ENCODE measurements at places on chromosomes 7 and 10.

DNA sequence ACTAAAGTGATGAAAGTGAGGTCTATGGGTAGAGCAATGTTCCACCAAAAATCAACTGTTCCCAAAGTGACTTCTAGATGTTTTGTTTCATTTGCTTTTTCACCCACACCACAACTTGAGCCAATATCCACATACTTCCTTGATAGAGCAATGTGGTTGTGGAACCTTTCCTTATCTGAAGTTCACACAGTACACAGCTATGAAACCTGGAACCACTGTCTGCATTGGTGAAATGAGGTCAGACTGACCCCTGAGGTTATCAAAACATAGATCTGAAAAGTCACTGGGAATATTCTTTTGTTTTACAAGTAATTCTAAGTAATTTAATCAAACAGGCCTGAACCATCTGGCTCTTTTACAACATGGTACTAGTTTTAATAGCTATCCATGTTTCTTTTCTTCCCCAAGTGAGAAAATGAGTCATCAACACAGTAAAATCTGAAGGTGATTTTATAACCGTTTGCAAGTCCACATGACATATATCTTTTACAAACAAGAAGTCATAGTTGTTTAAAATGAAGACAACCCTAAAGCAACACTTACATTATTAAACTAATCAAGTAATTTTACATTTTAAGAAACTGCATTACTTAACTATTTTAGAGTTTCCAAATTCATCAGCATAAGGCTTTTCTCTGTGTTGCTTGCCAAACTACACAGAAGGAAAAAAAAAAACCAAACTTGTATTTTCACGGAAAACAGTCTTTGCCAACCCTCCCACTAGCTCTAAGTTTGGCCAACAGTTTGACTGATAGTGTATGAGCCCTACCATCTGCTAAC is 80.3 kb downstream of the LRRC17 start:
- no peak for DNase-seq

DNA sequence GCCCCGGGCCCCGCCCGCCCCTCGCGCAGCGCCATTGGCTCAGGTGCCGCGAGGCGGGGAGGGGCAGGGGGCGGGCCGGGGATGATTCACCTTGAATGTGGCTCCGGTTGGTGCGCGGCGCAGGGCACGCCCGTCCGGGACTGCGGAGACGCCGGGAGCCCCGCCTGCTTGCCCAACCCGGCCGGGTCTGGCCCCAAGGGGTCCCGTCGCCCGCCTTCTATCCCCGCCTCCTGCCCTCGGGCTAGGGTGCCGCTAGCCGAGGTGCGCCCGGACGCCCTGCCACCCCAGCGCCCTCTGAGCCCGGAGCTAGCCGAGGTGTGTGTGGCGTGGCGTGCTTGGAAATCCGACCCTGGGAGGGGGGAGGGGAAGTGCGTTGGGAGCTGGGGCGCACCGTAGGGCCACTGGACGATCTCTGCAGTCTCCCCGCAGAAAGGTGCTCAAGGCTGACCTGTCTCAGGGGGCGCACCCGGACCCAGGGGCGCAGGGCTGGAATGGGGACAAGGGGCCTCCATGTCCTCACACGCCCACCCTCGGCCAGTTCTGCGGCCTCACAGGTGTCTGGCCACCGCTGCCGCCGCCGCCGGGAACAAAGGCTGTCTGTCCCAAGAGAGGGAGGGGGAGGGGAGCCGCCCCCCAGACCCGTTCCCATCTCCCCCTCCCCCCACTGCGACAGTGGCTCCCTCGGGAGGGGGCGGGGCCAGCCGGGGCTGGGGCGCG is 168.9 kb downstream of the NRF1 start:
- no peak for DNase-seq

DNA sequence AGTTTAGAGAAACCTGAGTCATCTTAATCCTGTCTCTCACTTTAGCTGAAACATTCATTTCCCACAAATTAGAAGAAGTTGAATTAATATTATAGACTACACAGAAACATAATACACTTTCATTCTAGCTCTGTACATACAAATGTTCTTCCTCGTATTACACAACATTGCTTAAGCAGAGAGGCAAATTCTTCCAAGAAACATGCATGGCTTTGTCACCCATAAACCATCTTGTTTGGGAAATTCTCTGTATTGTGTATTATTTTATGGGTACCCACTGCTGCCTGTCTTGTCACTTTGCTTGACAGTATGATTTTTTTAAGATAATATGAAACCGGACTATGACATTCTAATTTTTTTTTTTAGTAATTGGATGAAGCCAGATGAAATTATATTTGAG is 104.0 kb downstream of the SRI start:
- no peak for DNase-seq

GRCh38 chr7:34136698-34137097 is 231.4 kb downstream of the BMPER start:
- DNase-seq: no peak

DNA sequence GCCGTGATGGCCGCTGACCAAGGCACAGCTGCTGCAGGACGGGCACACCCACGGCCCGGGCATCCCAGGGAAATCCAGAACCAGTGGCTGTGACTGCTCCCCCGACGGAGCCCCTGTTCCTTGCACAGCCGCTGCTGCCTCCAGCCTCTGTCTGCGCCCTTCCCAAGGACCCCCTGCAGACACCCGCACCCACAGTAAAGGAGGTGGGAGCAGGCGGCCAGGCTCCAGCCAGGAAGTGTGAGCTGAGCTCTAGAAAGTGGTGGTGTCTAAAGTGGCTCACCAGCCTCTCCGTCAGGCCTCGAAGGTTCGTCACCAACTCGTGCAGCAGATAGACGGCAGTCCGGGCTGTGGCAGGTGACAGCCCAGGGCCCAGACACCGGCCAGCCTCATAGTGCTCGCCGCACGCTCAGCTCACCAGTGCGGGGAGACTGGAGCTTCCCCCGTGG is 306.7 kb downstream of the DNAJB6 start:
- no peak for DNase-seq

GRCh38 chr7:55977831-55978230 is 13.4 kb downstream of the NIPSNAP2 start:
- DNase-seq: no peak

DNA sequence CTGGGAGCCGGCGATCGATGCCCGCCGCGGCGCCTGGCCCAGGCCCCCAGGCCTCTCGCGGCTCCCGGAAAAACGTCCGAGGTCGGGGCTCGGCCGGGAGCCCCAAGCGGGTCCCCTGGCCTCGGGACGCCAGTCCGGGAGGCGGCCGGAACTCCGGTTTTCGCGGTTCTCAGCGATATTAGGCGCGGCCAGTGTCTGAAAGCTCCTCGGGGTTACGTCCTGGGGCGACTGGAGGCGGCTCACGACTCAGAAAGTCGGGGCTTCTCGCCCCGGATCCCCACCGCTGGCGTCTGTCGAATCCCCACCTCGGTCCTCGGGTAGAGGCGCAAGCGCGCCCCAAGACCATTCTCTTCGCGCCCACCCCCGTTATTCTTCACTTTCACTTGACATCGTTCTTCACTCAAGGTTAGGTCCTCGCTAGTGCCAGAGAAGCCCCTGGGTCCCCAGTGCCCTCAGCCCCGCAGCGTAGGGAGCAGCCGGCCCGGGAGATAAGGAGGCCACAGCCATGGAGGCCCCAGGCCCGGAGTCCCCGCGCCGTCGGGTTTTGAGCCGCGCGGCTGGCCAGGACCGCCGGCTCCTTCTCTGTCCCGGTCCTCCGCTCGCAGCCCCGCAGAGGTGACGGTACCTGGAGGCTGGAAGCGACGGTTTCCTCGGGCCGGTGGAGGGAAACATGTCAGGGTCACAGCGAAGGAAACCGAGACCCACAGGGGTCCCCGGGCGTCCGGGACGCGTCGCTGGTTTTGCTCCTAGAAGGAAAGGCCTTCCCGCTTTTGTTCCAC is 35.2 kb upstream of the EBLN1 start:
- peak; percentile 42 for DNase-seq

GRCh38 chr10:359093-359492 is 223.8 kb downstream of the ZMYND11 start:
- DNase-seq: no peak

DNA sequence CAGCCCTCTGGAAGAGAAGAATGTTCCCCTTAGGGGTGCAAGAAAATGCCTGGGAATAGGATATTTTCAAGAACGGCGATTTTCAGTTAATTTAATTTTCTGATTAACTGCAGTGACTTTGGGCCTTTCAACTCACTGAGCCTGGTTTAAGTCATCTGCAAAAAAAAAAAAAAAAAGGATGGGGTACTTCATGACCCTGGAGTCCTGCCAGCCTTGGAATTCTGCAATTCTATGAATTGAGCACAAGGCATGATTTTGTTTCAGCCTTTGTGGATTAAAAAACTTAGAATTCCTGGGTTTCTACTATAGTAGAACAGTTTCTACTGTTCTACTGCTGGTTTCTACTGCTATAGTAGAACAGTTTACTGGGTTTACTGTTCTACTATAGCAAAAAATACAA is 58.3 kb upstream of the CALD1 start:
- no peak for DNase-seq

GRCh38 chr7:128318691-128319090 is 25.0 kb downstream of the RBM28 start:
- DNase-seq: no peak

GRCh38 chr10:24952143-24952706 is at the start of gene PRTFDC1:
Gene PRTFDC1 (minus strand): TSS chr10:24952606. CDS start chr10:24952575, 31 bp downstream.
- DNase-seq: peak; percentile 19

GRCh38 chr10:74024600-74024999 is 26.7 kb downstream of the VCL start:
- DNase-seq: no peak

- DNase-seq: no peak
Observed at GRCh38 chr7:97819161-97819560, 53.0 kb downstream of the ASNS start.

GRCh38 chr7:70374772-70375533 is 757.0 kb upstream of the GALNT17 start:
- no peak for DNase-seq

GRCh38 chr10:55822096-55822495 is 539.0 kb downstream of the ZWINT start:
- no peak for DNase-seq

DNA sequence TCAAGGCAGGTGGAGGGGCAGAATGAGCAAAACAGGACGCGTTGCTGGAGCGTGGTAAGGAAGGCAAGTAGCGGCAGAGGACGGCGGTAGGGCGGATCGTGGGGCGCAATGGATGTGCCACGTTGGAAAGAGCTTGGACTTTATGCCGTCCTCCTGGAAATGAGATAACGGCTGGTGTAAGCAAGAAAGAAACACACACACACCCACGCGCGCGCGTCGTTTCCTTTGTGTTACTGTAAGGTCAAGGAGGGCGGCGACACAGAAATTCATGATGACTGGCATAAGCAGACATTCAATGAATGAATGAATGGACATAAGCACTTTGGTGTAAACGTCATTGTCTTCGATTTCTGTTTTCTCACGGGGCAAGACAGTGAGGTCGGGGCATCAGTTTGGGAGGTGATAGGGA is 683 bp upstream of the ENTPD7 start:
- DNase-seq: no peak

Measured in central memory CD8-positive, alpha-beta T cell (primary cell).